ENCODE measurements at places on chromosomes 5 and 9.

DNA sequence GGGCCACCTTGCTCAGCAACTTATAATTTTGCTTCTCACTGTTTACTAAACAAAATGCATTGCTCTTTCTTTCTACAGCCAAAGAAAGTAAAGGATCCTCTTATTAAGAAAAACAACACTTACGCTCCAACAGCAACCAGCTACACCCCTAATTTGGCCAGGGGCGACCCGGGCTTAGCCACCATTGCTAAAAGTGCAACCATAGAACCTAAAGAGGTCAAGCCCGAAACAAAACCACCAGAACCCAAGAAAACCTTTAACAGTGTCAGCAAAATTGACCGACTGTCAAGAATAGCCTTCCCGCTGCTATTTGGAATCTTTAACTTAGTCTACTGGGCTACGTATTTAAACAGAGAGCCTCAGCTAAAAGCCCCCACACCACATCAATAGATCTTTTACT is 49.1 kb downstream of the GABRA1 start:
- no peak for DNase-seq

GRCh38 chr9:88749420-88749819 is 214.4 kb downstream of the NXNL2 start:
- no peak for DNase-seq

GRCh38 chr9:96251451-96251850 is 50.5 kb downstream of the HSD17B3 start:
- no peak for DNase-seq

- no peak for DNase-seq
Observed at GRCh38 chr9:104107799-104108198, 13.7 kb downstream of the SMC2 start.

- DNase-seq: no peak
Observed at GRCh38 chr5:170115925-170116324, 10.2 kb downstream of the FOXI1 start.
